Activated CD4-positive, alpha-beta T cell treated with anti-CD3 and anti-CD28 coated beads, Interleukin-2, amount 10 ng/mL, durations not matched to agents 24 days and 14 days (primary cell): ENCODE measurements at places on chromosomes 1 and 21. TPM values are rescaled to one million over a fixed set of nuclear protein-coding genes. Genes with fewer than 3 reads are reported as not detected.

Gene ODF2L
- total RNA-seq = 16.0 and 23.3 TPM in 2 replicates

- DNase-seq = no peak
Observed at GRCh38 chr1:195745189-195746010, 862.8 kb downstream of the KCNT2 start.

- no peak for DNase-seq
Observed at GRCh38 chr1:56551691-56552090, 27.7 kb downstream of the PLPP3 start.

DNA sequence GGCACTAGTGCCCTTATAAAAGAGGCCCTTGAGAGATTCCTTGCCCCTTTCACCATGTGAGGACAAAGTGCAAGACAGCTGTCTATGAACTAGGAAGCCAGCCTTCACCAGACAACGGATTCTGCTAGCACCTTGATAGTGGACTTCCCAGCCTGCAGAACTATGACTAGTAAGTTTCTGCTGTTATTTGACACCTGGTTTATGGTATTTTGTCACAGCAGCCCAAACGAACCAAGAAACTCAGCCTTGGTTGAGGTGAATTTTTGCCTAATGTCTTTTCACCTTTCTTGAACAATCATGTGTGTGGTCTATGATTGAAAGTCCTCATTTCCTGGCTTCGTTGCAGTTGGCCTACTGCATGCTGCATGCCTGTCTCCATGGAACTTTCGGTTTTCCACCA is 302.2 kb downstream of the GRIK1 start:
- DNase-seq = no peak

DNA sequence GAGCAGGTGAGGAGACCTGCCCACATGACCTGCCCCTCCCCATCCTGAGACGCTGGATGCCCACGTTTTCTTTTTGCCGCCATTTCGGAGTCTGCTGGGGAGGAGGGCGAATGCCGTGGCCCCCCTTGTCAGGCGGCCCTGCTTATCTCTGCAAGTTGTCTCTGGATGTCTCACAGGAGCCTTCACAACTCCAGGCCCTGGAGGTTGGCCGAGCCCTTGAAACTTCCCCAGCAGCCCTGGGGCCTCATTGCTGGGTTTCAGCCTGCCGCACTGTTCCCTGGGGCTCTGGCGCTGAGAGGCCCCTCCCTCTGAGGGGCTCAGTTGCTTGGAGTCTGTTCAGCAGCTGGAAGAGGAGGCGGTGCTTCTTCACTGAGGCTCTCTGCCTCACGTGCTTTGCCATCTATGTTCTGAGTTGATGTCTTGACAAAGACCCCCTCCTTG is 29.8 kb upstream of the ZBTB21 start:
- DNase-seq = no peak

Gene MAP3K7CL
- total RNA-seq = 4.0 and 4.3 TPM in 2 replicates

DNA sequence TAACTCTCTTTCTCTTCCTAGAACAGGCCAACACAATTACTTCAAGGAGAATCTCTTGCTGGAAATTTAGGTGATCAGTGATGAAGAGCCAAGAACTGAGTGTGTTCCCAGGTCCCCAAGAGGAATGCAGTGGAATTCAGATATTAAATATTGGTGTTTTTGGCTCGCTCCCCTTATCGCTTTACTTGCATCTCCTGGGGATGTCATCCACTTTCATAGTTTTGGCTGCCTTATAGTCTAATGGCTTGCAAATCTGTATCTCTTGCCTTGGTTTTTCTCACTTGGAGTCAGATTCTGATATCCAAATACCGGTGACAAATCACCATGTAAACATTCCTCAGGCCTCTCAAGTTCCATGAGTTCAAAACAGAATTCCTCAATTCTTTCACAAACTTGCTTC is 151.0 kb upstream of the C1orf87 start:
- DNase-seq = no peak

Gene KLHDC9
- total RNA-seq = not detected in 2 replicates

DNA sequence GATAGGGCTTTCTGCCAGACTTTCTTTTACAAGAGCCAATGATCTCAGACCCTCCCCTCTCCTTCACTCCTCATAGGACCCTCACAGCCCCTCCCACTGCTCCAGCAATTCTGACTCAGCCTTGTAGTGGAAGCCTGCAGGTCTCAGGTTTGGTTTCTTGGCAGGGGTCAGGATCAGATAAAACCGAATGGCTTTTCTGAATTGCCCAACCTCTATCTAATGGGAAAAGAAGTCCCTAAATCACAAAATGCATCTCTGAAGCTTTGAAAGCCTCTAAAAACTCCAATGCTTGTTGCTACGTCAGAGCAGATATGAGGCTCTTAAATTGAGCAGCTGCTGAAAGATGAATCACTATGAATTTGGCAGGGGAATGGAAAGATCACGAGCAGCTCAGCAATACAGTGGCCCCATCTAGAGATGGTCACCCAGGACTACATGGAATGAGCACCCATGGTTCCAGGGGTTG is 74.5 kb downstream of the NID1 start:
- no peak for DNase-seq

DNA sequence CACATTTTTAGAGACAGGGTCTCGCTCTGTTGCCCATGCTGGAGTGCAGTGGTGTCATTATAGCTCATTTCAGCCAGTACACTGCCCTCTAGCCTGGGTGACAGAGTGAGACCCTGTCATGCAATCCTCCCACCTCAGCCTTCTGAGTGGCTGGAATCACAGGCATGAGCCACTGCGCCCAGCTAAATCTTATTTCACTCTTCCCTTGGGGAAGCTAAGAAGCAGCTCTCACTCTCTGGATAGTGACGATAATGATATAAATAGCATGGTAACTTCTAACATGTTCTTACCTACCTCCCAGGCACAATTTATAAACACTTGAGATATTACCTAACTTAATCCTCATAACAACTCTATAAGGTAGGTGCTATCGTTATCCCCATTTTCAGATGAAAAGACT is 24.9 kb downstream of the IQGAP3 start:
- DNase-seq = no peak

GRCh38 chr1:7298749-7299151 is 472.3 kb upstream of the VAMP3 start:
- peak; percentile 14 for DNase-seq

Gene FAM163A
- total RNA-seq = not detected in 2 replicates

- DNase-seq = peak; percentile 87
Observed at GRCh38 chr1:225962440-225962975, 21.5 kb upstream of the LEFTY2 start.

Gene ALG14
- 1.7 and 2.1 TPM in 2 replicates for total RNA-seq

Gene POFUT2
- total RNA-seq = 15.5 and 17.9 TPM in 2 replicates

GRCh38 chr1:29473161-29473855 is 237.0 kb downstream of the PTPRU start:
- DNase-seq = no peak

Gene GPX7
- 28.0 and 29.4 TPM in 2 replicates for total RNA-seq

Gene BARHL2
- not detected in 2 replicates for total RNA-seq

Gene TCHHL1
- not detected in 2 replicates for total RNA-seq

GRCh38 chr1:15849775-15850324 is 2.3 kb downstream of the SPEN start:
- DNase-seq = peak; percentile 76

Gene BOLA1
- 25.8 and 26.6 TPM in 2 replicates for total RNA-seq

Gene SLC30A10
- not detected in 2 replicates for total RNA-seq

DNA sequence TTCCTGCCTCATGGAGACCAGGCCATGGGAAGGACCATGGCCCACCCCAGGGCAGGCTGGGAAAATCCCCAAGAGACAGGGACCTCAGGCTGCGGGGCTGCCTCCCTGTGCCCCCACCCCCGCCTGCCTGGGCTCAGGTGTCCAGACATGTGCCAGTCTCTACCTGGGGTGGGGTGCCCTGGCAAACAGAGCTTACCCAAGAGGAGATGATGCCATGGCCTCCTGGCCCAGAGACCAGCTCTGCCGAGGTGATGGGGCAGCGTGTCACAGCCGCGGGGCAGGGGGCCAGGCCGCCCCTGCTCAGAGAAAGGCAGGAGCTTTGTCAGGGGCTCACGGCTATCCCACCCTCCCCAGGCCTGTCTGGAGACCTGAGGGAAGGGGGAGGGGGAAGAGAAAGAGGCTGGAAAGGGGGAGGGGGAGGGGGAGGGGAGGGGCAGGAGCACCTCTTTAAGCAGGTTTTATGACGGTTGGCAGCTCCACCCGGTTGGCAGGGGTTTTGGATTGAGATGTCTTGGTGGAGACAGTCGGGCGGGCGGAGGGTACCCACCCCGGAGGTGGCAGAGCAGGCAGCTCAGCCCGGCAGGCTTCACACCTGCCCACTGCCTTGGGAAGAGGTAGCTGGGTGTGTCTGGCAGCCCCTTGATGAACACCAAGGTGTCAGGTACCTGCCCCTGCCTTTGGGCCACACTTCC is 101.5 kb upstream of the IFFO2 start:
- no peak for DNase-seq

Gene OVAAL
- not detected in 2 replicates for total RNA-seq

Gene OPTC
- total RNA-seq = not detected in 2 replicates

DNA sequence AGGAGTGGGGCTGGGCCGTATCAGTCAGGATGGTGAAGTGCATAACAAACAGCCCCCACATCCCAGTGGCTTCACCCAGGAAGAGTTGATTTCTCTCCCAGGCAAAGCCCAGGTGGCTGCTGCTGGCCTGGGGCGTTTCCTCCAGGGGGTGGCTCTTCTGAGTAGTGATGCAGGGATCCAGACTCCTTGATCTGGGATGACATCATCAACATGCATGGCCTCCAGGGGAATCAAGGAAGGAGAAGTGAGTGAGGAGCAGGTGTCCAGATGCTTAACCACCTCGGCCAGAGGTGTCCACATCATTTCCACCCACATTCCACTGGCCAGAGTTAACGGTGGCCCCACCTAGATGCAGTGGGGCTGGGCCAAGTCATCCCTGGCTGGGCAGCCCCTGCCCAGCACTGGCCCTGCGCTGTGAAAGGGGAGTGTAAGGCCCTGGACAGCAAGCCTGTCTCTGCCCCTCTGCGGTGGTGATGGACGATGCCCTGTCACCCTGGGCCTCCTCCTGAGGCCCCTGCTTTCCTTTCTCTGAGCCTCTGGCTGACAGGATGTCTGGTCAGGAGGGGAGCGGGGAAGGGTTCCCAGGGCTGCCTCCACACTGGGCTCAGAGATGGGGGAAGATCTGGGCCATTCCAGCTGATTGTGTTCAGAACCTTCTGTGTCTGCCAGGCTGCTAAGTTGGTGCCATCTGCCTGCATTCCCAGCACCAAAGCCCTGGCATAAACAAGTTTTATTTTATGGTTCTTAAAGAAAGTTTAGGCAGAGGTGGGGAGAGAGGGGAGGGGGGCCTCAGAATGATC is 598.2 kb downstream of the MATN1 start:
- no peak for DNase-seq

GRCh38 chr1:213083112-213083445 is 32.0 kb downstream of the RPS6KC1 start:
- DNase-seq = peak; percentile 81

Gene RGS8
- total RNA-seq = not detected in 2 replicates

DNA sequence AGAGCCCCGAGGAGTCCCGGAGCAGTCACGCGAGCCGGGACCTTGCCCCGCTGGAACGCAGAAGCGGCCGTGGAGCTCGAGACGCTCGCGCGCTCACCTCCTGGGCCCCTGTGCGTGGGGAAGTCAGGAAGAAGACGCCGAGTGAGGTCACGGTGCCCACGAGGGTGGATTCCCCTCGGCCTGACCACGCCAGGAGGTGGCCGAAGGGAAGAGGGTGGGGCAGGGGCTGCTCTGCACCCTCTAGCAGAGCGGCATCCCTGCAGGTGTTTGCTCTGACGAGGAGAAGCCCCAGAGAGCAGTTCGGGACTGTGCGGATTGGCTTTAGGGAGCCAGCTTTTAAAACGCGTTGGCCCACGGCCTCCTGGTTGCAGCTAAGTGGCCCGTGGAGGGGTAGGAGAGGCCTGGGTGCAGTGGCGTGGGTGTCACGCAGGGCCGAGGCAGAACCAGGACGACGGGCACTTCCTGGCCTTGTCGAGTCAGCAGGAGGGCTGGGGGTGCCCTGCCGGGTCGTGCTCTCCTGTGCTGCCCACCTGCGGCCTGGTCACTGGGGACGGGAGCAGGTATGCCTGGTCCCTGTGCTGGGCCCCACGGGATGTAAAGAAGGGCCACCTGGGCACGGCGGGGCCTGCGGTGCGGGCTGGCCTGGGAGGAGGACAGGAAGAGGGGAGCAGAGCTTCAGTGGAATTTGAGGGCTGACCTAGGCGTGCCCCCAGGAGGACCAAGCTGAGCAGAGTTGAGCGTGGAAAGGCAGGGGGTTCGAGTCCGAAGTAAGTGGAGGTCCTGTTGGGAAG is 1.0 kb downstream of the PDXK start:
- no peak for DNase-seq

Gene ASAP3
- total RNA-seq = 0.40 and 0.63 TPM in 2 replicates

- DNase-seq = no peak
Observed at GRCh38 chr1:78437396-78437795, 53.4 kb upstream of the PTGFR start.

DNA sequence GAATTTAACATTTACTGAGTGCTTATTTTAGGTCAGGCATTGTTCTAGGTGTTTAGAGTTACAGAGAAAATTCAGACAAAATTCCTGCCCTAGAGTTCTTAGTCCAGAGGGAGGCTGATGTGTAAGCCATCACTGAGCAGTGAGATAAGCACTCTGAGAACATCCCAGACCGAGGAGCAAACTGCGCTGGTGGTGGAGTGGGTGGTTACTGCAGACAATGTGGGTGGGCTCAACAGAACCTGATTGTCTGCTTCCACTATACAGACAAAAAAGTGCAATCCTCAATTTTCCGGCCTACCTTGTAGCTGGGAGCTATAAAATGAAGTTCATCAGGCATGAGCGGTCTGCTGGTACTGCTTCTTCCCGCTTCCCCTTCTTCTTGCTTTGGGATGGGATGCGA is 23.5 kb downstream of the PROK1 start:
- DNase-seq = no peak
